ENCODE measurements at places on chromosomes 3 and 15.

- DNase-seq: no peak
Measured at GRCh38 chr15:100253640-100254039, 88.1 kb downstream of the ADAMTS17 start.

DNA sequence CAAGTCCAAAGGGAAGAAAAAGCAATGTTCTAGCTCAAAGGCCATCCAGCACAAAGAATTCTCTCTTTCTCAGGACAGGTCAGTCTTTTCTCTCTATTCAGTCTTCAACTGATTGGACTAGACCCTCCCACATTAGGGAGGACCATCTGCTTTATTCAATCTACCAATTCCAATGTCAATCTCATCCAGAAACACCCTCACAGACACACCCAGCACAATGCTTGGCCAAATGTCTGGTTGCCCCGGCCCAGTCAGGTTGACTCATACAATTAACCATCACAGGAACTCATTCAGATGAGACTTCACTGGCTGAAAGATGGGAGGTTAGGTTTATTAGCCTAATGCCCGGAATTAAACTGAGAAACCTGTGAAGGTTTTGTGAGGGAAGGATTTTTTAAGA, 32.4 kb downstream of the ACAN start:
- no peak for DNase-seq

- DNase-seq: no peak
Measured at GRCh38 chr3:126568776-126569342, 10.1 kb upstream of the C3orf22 start.

- DNase-seq: no peak
Measured at GRCh38 chr3:14423197-14423743, 20.9 kb downstream of the SLC6A6 start.

DNA sequence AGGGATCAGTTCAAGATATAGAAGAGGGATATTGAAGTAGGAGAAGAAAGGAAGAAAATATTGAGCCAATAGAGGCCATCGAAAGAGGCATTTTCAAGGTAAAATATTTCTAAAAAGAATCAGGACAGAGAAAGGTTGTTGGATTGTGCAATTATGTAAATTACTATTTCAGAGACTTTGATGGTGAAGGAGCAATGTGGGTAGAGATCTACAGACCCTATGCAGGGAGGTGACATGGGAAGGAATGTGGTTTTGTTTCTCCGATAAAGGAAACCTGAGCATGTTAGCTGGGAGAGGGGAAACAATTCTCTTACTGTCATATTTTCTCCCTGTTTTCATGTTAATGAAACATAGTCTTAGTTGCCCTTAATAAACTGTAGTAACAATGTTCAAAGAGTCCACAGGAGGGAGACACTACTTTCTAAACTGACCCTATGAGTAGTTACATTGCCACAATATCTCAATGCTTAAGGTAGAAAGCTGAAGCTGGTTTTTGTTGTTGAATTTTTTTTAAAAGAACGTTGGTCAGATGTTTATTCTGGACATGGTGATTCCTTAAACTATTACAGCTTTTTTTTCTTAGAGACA, 133.3 kb downstream of the GRM7 start:
- DNase-seq: no peak

DNA sequence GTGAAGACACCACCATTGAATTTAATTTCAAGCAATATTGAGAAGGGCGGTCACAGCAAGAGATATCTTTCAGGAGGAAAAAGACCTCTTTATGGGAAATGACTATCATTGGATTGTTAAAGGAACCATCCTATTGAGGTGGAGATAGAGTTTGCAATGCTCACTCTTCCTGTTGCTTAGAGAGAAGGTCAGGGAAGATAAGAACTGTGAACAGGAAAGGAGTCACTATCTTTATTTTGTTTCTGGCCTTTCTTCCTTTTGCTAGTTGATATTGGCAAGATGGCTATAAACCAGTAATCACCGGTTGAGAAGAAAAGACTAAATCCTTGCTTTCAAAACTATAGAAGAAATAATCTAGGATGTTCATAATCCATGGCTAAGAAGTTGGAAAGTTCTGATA, 112.1 kb upstream of the TMEM108 start:
- DNase-seq: no peak

GRCh38 chr3:13177236-13177635, 104.0 kb upstream of the IQSEC1 start:
- no peak for DNase-seq

GRCh38 chr15:99252326-99252725, 1.0 kb downstream of the LRRC28 start:
- DNase-seq: no peak

All from activated gamma-delta T cell treated with anti-CD3 and anti-CD28 coated beads, Interleukin-2, amount 50 U/mL, for 16 hours (primary cell).